Astrocyte of the cerebellum (primary cell): ENCODE measurements at places on chromosomes 12 and 14.

- DNase-seq = no peak
Observed at GRCh38 chr14:85934123-85934885, 404.4 kb downstream of the FLRT2 start.

DNA sequence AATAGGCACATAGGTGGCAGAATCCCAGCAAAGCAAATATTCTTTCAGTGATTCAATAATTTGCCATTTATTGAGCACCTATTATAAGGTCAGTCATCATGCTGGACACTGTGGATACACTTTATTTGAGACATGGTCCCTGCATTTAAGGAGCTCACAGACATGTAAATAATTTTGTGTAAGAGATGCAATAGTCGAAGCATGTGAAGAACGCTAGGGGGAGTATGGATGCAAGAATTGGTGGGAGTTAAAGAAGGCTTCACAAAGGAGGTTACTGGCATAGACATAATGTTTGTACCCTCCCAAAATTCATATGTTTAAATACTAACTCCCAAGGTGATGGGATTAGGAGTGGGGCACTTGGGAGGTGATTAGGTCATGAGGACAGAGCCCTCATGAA is 260.6 kb upstream of the GARIN6 start:
- peak; percentile 36 for DNase-seq

DNA sequence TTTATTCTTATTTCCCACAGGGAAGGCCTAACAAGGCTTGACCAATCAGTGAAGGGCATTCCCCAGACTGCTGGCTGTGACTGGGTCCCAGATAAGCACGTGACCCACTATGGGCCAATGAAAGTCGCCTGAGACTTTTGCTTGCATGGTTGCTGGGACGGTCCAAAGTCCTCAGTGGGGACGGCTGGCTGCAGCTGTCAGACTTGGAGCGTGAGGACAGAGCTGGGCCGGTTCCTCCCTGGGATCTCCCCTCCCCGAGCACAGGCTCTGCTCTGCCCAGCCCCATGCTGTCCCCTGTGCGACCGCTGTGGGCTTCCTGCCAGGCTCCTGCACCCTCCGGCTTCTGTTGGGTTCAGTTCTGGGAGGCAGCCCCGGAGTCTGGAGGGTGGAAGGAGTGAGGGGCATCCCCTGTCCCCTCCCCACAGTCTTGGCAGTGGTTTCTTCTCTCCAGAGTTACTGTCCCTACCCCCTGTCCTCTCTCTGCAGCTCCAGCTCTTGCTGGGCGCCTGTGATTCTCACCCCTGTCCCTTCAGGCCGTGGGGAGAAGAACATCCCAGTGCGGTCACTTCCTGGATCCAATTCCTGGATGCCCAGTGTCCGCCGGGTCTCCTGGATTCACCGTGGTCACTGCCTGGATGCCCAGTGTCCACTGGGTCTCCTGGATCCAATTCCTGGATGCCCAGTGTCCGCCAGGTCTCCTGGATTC is 50.1 kb downstream of the GALNT9 start:
- no peak for DNase-seq

GRCh38 chr12:94379479-94380113 is 80.1 kb downstream of the CEP83 start:
- no peak for DNase-seq

DNA sequence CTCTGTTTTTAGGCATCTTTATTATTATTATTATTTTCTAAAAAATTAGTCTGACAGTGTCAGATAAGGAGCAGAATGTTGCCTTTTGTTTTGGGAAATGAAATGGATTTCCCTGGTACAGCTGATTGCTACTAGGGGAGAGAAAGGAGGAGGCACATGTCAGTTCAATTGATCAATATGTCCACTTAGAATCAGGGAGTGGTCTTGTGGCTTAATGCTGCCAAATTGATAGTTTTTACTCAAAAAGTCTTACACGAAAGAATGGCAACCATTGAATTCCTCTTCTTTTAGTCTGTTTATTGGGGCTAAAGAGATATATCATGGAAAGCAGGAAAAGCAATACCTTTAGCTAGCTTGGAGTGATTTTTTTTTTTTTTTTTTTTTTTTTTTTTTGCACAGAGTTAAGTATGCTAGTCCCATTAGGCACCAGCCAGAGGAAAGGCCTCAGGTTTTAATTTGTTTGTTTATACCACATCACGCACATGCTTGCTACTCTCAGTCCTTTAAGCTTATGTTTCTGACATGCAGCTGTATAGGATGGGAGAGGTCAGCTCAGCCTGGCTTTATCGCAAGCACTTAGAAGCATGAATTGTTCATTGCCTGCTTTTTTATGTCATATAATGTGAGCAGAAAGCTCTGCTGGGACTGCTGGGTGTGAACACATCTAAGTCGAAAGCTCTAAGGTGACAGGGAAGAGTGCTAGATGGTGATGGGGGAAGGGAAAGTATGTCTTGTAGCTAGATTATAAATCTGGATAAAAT is 1.4 kb downstream of the AKAP6 start:
- DNase-seq = no peak

GRCh38 chr12:75917715-75918114 is 113.9 kb downstream of the PHLDA1 start:
- DNase-seq = no peak

- DNase-seq = no peak
Observed at GRCh38 chr12:126572170-126572569, 1506.9 kb downstream of the AACS start.

DNA sequence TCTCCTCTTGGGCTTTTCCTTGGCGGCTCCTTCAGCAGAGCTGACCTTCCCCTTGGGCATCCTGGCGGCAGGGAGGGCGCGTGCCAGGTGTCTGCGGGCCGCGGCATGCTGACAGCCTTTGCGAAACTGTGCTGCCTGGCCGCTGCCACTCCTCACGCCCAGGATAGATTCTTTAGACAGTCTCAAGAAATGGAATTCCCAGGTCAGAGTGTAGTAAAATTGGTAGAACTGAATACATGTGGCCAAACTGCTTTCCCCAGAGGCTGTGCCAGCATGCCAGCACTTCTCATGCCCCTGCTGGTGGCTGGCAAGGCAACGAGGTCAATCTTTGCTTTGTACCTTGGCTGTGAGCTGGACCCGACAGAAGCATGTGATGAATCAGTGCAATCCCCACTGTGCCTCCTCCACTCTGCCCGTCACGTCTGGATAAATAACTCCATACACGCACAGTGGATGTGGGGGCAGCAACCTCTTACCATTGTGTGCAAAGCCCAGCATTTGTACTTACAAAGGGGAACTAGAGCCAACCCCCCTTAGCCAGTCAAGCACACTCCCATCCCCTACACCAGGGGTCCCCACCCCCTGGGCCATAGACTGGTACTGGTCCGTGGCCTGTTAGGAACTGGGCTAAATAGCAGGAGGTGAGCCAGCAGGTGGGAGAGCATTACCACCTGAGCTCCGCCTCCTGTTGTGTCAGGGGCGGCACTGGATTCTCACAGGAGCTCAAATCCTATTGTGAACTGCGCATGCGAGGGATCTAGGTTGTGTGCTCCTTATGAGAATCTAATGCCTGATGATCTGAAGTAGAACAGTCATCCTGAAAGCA is 90.9 kb downstream of the ACTN1 start:
- DNase-seq = no peak

- DNase-seq = no peak
Observed at GRCh38 chr12:102023343-102023930, 38.4 kb downstream of the WASHC3 start.

DNA sequence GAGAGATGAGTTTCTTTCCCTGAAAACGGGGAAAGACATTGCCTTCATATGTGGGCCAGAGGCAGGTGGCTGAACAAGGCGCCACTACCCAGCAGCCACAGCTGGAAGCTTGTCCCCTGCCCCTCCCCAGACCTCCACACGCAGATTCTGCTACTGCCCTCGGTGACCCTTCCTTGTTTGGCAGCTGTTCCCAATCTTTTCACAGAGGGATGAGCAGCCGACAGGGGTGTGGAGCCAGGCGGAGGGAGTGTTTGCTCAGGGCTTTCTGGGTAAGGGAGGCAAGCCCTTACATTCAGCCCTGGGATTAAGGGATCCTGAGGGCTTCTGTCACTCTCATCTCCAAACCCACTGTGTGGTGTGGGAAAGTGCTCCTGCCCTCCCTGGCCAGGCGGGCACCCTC is 4.5 kb upstream of the KRT4 start:
- no peak for DNase-seq

DNA sequence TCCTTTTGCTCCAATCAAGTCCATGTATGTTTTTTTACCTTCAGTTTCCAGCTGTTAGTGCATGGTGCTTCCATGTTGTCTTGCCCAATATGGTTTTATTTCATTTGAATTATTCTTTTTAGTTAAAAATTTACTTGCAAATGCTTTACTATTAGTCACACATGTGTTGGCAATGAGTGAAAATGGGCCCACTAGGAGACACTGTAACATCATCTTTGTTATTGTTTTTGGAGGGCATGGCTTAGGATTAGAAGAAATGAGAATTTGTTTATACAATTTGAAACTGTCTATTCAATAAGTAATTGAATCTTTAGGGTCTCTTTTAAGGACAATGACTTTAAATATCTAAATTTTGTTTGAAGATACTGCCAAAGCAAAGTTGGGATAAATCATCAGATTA is 133.7 kb downstream of the BRMS1L start:
- no peak for DNase-seq

DNA sequence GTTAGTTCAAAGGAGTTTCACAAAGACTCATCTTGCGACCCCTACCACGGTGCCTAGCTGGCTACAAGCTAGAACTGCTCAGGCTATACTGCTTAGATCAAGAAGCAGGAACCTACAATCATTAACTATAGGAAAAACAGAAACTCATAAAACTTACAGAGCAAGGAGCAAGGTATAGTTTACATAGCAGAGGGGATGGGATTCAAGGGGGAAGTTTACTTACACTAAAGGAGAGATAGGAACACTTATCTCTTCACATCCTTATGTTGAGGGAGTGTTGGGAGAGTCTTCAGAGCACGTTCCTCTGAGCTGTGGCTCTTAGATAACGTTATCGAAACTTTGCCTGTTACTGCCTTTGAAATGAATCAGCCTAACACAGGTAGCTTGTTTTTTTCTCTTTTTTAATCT is 58.1 kb downstream of the FSCB start:
- no peak for DNase-seq

GRCh38 chr12:132114667-132115066 is 29.5 kb downstream of the DDX51 start:
- DNase-seq = no peak

DNA sequence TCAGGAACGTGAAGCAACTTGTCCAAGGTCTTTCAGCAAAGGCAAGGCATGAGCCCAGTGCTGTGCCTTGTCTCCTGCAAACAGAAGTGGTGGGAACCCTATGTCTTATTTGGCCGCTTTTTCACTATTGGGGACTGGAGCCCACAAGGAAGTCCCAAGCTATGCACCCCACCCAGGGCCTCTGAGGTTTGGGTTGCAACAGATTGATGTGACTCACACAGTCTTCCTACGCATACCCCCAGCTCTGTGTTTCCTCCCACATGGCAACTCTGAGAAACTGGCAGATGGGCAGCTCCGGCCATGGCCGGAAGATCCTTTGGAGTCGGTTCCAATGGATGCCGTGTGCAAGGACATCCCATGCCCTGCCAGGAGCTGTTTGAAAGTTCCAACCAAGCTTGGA is 28.3 kb upstream of the CMKLR1 start:
- DNase-seq = no peak

- no peak for DNase-seq
Observed at GRCh38 chr12:29405561-29405960, 24.6 kb upstream of the ERGIC2 start.

DNA sequence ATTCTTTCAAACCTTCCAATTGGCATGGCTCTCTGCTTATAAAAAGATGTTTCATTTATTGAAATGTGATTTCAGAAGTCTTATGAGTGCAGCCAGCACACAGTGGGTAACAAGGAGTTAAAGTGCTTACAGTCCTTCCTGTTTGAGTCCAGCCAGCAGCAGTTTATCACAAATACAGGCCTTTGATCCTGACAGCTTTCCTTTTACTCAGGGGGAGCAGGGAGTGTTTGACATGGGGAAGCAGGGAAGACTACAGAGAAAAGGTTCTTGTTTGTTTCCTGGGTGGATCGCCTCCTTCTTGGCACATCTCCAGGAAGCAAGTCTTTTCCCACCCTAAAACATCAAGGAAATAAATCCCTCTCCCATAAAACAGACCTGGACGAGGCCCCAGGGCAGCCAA is 216.1 kb downstream of the MSRB3 start:
- DNase-seq = no peak

GRCh38 chr12:26279091-26279490 is 83.7 kb downstream of the SSPN start:
- no peak for DNase-seq

GRCh38 chr14:91835197-91835919 is 32.0 kb downstream of the TC2N start:
- no peak for DNase-seq

GRCh38 chr14:105187935-105188524 is 6.9 kb upstream of the NUDT14 start:
- DNase-seq = no peak

DNA sequence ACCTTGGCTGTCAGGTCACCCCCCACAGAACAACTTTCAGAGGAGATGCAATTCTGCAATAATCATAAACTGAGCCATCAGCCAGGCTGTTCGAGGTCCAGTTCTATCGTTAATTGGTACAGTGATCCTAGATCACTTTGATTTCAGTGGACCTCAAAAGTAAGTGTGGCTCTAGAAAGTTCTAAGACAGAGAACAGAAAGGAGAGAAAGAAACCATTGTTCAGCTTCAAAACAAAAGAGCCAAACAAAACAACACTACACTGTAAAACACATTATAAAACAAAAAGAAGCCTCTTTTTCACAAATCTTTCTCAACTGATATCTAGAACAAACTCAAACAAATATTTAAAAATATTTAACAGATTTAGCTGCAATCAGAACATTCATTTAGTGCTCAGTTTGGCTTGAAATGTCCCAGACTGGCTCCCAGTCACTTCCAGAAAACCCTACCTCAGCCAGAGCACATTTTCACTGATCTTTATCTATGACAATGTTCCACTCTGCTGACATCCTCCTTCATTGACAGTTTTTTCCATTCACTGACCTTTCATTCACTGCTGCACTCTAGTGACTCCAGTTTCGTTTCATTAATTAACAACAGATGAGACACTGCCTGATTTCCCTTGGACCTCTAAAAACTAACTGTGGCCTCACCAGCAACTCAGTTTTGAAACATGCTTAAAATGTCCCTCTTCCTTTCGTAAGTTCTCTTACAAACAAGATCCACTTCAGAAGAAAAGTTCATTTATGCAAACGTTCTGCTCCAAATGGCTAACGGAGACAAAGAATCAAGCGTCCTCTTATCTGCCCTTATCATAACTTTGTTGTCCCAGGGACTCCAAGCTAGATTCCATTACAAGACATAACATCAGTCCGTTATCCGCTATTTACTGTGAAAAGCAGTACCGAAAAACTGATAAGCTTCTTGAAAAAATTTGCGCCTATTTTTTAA is 56.8 kb downstream of the DUSP16 start:
- DNase-seq = no peak

- peak; percentile 56 for DNase-seq
Observed at GRCh38 chr14:94646481-94646880, 34.3 kb downstream of the SERPINA3 start.
